ENCODE measurements at places on chromosomes 3 and 15. TPM values are rescaled to one million over a fixed set of nuclear protein-coding genes. Genes with fewer than 3 reads are reported as not detected.

The PODXL2 gene
- polyA plus RNA-seq, result 5.5 TPM

The GUCA1C gene
- not detected for polyA plus RNA-seq

The NXPE3 gene
- polyA plus RNA-seq, result 43.4 TPM

The ARPP21 gene
- polyA plus RNA-seq, result not detected

The CFAP92 gene
- polyA plus RNA-seq, result not detected

The ACOX2 gene
- 4.9 TPM for polyA plus RNA-seq

The STAC gene
- 2.8 TPM for polyA plus RNA-seq

Data from A549 (cell line).